ENCODE measurements at places on chromosomes 5 and 9.

GRCh38 chr5:168468836-168469235 lies 17.4 kb upstream of the RARS1 start:
- DNase-seq: peak; percentile 84

GRCh38 chr9:96554801-96555566 lies 64.7 kb downstream of the CDC14B start:
- peak; percentile 57 for DNase-seq

GRCh38 chr9:107345327-107345726 lies 62.2 kb downstream of the RAD23B start:
- DNase-seq: no peak

- no peak for DNase-seq
Observed at GRCh38 chr5:40367255-40367654, 312.5 kb upstream of the PTGER4 start.

DNA sequence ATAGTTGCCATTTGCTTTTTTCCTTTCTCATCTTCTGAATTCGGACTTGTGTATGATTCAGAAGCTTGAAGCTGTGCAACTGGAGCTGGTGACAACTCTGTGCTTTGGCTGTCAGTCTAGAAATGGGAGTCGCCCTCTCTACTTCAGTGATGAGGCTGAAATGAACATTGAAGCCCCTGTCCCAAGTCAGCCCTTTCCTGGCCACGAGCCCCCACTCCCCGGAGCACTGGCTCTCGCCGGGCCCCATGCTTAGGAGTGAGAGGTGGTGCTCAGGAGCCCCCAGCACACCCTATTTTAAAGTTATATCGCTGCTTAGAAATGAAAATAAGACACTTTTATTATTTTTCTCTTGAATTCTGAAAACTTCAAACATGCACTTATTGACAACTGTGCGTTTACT lies 66.0 kb downstream of the PSMB7 start:
- no peak for DNase-seq

DNA sequence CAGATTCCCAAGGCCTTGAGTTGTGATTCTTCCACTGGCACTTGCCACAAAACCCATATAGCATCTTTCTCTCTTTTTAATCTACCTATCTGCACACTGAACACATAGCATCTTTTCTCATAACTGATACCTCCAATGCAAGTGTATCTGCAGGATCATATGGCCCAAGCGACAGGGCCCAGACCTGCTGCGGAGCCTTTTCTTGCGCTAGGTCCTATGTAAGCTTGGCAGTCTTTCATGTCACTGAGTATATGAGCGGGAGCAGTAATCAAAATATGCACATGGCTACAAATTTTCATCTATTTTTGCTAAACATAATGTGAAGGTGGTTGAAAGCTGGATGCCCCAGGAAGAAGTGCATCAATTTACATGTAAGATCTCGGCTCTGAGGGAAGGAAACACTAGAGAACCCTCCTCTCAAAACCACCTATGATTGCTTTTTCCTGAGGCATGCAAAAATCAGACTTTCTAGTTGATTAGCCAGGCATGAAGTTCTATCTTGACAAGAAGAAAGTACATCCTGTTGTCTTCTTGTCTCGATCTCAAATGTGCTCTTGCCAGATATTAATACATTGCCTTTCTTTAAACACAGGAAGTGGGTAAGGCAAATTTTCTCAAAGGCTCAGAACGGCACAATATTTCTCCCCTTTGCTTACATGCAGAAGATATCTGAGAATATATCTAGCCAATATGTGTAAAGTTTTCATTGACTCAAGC lies 26.9 kb upstream of the CEMIP2 start:
- no peak for DNase-seq

- peak; percentile 16 for DNase-seq
Observed at GRCh38 chr5:16508730-16509531, 43.3 kb upstream of the ZNF622 start.

- DNase-seq: no peak
Observed at GRCh38 chr5:147733075-147733474, 49.5 kb downstream of the JAKMIP2 start.

All from amniotic epithelial cell (primary cell).